ENCODE measurements at places on chromosomes 13 and 19.

DNA sequence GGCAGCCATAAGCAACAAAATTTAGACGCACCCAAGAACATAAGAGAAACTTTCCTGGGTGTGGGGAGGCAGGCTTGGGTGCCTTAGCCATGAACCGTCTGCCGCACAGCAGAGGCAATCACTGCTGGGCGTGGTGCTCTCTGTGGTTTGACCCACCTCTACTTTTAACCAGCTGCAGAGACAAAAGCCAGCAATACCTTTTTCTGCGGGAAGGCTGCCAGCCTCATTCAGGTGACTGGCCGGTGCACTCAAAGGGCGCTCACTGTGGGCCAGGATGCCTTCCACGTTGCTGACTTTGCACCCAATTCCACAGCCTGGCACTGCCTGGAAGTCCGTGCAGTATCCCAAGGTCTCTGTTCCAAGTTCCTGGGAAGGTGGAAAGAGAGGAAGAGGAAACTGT, 69.1 kb downstream of the ATP7B start:
- no peak for DNase-seq

DNA sequence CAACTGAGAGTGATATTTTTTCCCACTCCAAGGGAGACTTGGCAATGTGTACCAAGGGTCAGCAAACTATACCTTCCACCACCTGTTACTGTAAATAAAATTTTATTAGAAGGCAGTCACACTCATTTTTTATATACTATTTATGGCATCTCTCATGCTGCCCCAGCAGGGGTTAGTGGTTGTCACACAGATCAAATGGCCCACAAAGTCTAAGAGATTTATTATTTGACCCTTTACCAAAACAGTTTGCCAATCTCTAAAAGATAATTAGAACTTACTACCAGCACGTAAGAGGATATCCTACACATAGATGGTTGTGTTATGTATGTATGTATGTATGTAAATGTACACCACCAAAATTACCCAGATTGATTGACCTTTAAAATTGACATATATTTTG, 185.1 kb downstream of the PRR20E start:
- DNase-seq = peak; percentile 36

GRCh38 chr13:80463673-80464352, 122.9 kb upstream of the SPRY2 start:
- DNase-seq = no peak

- DNase-seq = peak; percentile 7
These were observed 32.6 kb downstream of the TFDP1 start for GRCh38 chr13:113616991-113617749.

DNA sequence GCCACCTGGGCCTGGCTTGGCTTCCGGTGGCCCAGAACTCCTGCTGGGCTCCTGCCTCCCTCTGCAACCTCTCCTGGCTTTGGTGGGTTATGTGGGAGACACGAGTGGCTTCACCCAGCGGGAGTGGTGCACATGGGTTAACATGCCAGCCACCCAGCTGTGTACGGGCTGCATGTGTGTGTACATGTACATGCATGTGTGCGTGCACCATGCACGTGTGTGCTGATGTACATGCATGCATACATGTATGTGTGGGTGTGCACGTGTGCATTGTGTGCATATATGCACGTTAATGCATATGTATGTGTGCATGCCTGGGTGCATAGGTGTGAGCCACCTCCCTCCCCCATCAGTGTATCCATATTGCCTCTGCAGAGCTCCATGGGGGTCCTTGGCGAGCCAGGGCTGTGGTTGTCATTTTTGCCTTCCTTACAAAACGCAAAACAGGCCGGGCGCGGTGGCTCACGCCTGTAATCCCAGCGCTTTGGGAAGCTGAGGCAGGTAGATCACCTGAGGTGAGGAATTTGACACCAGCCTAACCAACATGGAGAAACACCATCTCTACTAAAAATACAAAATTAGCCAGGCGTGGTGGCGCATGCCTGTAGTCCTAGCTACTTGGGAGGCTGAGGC, 12.5 kb downstream of the GNA11 start:
- DNase-seq = no peak

- no peak for DNase-seq
These were observed 2.3 kb downstream of the HTR2A start for GRCh38 chr13:46894568-46894967.

DNA sequence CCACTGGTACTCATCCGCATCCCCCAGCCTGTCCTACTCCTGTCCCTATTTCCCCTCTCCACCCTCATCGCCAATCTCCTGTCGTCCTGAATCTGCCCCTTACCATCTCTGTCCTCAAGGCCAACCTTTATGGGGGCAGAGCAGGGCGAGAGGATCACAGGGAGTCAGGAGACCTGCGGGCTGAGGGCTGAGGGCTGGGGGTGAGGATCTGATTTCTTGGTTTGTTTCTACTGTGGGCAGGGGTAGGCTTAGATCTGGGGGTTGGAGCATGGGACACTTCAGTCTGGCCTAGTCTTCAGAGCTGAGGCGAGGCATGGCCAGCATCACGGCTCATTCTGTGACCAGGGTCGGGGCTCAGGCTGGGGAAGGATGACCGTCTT, 16.5 kb upstream of the ERCC1 start:
- peak; percentile 30 for DNase-seq

- no peak for DNase-seq
These were observed 54.4 kb downstream of the ERCC5 start for GRCh38 chr13:102900193-102900608.

DNA sequence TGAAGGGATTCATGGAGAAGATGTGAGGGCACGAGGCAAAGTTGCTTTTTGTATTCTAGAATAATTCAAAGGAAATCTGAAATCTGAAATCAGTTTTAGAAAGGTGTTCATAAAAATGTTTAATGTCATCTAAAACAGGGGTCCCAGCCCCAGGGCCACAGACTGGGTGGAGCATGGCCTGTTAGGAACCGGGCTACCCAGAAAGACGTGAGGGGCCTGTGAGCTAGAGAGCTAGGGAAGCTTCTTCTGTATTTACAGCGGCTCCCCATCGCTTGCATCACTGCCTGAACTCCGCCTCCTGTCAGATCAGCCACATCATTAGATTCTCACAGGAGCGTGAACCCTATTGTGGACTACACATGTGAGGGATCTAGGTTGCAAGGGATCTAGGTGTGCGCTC, 151.2 kb downstream of the USP12 start:
- no peak for DNase-seq

GRCh38 chr19:41299755-41300089, 10.2 kb upstream of the CCDC97 start:
- peak; percentile 94 for DNase-seq

GRCh38 chr19:12695997-12696365, 450 bp downstream of the FBXW9 start:
- no peak for DNase-seq

DNA sequence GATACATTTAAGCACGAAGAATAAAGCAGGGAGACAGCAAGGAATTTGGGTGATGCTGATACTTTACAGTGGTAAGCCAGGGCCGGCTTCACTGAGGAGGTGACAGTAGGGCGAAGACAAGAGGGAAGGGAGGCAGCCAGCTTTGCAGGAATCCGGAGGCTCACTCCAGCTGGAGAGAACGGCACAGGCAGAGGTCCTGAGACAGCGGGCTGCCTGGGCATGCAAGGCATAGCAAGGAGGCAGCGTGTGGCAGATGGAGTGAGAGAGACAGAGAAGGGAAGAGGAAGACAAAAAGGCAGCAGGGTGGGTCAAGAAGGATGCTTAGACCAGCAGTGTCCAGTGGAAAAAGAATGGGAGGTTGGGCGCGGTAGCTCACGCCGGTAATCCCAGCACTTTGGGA, 83.2 kb upstream of the WASF3 start:
- DNase-seq = no peak

GRCh38 chr19:43812688-43813087, 10.4 kb upstream of the LYPD5 start:
- no peak for DNase-seq

- DNase-seq = no peak
These were observed 11.8 kb downstream of the DOCK9 start for GRCh38 chr13:98966019-98966418.

DNA sequence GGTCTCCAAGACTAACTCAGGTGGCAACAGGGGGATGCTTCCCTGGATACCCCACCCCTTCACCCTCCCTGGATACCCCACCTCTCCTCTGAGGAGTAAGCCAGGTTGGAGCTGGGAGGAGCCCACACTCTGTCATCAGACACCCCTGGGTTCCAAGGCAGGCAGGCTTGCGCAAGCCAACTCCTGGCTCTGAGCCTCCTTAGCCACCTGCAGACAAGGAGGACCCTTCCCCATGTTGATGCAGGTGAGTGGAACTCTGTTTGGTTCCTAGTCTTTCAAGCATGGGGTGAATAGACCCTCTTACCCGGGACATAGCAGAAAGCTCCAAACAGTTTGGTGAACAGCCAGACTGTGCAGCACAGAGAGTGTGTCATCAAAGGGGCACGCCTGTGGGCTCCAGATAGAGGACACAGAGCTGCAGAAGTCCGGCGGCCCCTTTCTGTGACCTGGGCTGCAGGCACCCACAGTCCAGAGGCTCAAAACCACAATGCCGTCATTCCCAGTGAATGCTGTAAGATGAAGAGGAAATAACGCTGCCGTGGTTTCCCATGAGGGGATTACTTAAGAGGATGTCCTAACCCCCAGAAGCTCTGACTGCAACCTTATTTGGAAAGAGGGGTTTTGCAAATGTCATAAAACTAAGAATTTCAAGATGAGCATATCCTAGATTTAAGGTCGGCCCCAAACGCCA, 12.1 kb upstream of the HAS1 start:
- peak; percentile 53 for DNase-seq

DNA sequence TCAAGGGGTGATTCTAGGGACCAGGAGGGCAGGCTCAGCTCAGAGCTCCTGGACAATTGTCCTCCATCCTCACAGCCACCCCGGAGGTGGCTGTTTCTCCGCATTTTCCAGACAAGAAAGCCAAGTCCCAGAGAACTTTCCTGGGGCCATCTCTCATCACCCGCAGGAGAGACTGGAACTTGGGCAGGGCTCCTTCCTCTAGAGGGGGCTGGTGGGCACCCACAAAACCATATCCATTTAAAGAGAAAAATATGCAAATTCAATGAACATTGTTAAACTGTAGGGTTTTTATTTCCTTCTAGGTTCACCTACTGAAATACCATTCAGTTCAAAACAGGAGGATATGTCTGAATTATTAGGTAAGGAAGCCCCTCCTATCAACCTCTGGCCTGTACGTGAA, 16.6 kb downstream of the SPACA7 start:
- no peak for DNase-seq

GRCh38 chr13:53014495-53015443, 13.8 kb upstream of the OLFM4 start:
- no peak for DNase-seq

DNA sequence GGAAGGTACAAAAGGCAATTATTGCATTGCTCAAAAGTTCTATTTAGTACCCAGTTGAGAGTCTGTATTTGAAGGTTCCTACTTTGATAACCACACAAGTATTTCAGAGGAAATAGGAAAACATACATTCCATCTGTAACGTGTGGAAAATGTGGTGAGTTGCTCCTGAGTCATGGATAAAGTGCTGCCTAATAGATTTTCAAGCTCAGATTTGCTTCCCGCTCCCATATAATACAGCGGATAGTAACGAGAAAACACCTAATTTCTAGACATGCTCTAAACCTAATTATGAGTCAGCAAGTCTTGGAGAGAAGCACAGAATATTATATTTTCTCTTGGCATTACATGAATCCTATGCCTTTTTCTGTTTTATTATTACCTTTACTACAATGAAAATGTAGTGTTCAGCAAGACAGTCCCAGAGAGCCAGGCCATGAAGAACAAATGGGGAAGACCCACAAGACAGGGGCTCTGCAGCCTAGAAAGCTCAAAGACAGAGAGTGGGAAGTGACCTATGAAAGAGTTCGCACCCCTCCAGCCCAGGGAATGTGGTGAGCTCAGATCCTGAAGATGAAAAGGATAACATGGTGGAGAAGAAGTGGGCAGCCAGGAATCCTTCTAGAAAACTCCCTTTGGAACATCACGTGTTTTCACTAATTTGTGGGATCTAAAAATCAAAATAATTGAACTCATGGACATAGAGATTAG, 116.1 kb downstream of the STARD13 start:
- no peak for DNase-seq

DNA sequence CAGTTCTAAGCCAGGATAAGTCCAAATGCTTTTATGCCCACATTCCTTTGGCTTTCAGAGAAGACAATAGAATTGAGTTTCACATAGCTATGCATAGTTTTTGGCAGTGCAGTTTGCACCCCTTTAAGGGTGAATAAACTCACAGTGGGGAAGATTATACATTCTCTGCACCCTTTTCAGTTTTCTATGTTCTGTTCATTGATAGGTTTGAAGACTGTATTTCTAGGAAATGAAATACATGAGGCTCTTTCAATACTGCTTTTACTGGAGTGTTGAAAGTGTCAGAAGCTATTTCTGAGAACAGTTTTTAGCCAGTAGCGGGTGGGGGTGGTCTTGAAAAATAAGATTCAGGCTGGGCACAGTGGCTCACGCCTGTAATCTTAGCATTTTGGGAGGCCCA, 46.2 kb downstream of the IPO5 start:
- DNase-seq = no peak

GRCh38 chr13:112182846-112183531, 116.0 kb downstream of the SOX1 start:
- DNase-seq = no peak

- no peak for DNase-seq
These were observed 33.1 kb upstream of the C1QTNF9 start for GRCh38 chr13:24276306-24276705.

GRCh38 chr19:16139752-16140151, 3.7 kb upstream of the HSH2D start:
- no peak for DNase-seq

GRCh38 chr13:49977992-49978391, 18.9 kb upstream of the TRIM13 start:
- no peak for DNase-seq

All from SJCRH30 (cell line).